Smooth muscle cell of the brain vasculature (primary cell): ENCODE measurements at places on chromosomes 3 and 15.

DNA sequence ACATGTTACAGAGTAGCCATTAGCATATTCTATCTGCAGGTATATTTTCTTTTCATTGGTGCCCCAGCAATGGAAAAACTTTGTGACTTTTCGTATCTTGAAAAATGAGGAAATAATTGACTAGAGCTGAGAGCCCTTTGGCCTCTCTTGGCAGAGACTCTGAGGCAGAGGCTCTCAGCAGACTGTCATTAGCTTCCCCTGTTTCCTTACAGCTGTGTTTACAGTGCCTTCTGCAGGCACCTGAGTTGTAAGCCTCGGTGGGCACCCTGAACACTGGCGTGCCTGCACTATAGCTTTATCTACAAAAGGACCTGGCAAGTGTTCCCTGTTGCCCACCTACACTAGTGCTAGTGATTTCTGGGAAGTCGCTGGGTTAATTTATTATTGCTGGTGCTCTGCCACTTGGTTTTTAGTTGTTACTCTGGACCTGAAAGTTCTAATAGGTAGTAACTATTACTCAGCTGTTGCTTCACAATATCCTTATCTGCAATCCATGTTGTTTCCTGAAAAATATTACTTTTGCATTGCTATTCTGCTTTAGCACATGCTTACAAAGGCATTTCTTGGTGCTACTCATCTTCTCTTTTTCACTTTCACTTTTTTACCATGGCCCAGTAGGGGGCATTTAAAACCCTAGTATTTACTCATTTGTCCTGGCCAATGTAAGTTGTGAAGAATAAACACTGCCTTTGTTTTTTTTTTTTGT lies 7.8 kb upstream of the GPR171 start:
- DNase-seq: no peak

DNA sequence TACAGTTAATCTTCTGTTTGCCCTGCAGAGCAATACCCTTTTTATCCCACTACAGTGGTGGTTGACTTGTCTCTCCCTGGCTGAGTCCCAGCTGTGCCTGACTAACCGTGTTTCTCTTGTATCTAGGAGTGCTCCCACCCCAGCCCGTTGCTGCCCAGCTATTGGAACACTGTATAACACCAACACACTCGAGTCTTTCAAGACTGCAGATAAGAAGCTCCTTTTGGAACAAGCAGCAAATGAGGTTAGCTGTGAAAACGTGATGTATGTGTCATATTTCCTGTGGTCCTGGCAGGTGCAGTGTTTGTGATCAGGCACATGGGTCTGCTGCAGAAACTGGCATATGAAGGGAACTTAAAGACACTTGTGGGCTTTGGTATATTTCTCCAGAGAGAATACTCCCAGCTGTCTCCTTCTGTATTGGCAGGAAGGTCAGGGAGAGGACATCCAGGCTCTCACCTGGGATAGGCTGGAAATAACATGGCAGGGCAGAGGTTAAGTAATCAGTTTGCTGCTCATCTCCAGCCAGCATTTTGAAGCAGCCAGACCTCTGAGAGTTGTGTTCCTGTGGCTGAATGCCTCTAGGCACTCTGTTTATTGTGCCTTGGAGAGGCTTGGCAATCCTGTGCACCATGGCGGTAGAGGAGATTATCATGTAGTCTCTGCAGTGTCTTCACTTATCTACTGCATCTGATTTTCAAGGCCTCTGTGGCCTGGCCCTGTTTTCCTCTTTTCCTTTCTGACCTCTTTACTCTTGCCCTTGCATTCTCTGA lies 34.8 kb downstream of the ATG7 start:
- no peak for DNase-seq

GRCh38 chr3:66492672-66493071 lies 8.2 kb downstream of the LRIG1 start:
- DNase-seq: no peak

GRCh38 chr3:160982491-160982890 lies 122.7 kb downstream of the B3GALNT1 start:
- no peak for DNase-seq

DNA sequence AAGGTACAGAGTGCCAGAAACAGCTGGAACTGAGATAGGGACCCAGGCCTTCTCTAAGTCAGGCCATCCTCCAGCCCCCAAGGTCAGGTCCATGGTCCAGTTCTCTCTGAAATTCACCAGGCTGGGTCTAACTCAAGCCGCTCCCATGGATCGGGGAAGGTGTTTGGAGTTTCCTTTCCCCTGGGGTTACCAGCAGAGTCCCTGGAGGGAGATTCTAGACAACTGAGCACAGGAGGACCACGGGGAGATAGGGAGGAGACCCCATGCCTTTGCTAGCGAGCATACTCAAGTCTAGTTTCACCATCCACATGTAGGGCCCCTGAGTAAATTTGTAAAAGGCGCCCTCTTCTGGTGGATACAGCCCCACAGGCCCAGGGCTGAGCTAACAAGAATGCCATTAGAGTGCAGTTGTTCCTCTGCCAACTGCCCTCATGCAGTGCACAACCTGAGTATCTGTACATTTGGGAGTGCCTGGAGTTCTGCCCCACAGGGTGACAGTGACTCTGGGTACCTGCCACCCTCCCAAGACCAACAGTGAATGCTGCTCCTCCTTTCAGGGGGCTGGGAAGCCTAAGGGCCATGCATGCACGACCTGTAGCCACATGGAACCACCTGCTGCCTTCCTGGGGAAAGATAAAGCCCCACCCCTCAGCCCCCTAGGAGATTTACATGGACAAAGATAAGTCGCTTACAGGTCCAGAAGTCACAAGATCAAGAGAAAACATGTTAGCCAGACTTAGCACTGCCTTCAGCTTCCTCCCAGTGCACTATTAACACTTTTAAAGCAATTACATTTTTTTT lies 89.0 kb downstream of the IQSEC1 start:
- DNase-seq: no peak

DNA sequence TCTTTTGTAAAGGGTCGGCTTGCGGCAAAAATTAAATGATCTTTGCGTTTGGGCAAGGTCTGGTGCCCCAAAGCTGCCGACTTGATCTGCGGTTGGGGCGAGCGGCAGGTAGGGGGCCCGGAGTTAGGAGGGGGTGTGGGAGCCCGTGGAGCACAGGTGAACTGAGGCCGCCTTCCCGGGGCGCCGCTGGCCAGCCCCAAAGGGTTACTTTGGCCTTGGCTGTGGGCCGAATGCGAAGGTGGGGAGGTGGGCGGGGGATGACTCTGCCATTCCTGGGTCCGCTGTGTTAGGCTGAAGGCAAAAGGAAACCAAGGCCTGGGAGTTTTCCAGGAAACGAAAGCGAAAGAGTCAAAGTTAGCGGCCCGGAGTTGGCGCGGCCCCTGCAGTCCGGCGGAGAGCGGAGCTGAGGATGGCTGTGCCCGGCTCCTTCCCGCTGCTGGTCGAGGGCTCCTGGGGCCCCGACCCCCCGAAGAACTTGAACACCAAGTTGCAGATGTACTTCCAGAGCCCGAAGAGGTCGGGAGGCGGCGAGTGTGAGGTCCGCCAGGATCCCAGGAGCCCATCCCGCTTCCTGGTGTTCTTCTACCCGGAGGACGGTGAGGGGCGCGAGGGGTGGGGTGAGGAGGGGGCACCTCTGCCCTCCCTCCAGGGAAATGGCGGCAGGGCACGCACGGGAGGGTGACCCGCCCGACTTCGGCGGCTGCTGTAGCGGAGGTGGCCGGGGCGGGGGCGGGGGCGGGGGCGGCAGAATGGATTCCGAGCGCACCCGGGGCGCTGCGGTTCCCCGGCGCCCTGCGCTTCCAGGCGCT lies at the start of gene PARP14:
TSS of gene PARP14 (plus strand) at position 365 of the 809 bp plus-strand sequence. CDS start at position 410, 45 bp downstream.
- DNase-seq: peak; percentile 44

DNA sequence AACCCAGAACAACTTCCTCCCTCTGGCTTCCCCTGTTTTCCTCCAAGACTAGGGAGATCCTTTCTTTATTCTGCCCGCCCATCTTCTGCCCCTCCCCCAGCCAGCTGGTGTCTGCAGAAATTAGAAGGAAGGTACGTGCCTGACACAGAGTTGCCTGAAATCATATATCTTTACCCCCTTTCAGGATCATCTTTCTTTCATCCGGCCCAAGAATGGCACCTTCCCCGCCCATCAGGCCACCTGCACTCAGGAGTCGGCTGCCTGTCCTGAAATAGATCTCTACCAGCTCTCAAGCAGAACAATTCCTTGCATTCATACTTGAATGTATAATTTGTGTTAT lies 133.7 kb downstream of the VGLL4 start:
- DNase-seq: no peak

DNA sequence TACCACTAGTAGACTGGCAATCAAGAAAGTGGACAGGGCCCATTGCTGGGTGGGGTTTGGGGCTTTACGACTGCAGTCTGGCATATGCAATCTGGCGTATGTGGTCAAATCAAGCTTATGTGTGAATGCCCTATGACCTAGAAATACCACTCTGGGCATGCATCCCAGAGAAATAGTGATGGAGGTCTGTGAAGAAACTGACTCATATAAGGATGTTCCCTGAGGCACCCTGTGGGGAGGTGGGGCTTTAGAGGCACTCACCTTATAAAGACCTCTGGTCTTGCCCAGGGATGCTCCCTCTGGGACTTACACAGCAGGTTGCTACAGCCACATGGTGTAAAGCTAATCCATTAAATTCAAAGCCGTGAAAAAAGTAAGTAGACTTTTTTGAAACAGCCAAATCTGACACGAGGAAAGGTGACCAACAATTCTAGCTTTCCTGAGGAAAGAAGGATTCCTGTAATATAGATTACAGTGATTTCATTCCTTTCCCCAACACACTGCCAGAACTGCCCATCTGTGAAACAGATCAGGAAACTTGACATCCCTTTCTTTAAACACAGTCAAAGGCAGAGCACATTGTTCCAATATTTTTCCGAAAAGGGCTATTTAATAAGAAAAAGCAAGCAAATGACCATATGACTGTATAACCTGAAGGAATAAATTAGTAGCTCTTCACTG lies 13.6 kb downstream of the RARRES1 start:
- DNase-seq: peak; percentile 75

DNA sequence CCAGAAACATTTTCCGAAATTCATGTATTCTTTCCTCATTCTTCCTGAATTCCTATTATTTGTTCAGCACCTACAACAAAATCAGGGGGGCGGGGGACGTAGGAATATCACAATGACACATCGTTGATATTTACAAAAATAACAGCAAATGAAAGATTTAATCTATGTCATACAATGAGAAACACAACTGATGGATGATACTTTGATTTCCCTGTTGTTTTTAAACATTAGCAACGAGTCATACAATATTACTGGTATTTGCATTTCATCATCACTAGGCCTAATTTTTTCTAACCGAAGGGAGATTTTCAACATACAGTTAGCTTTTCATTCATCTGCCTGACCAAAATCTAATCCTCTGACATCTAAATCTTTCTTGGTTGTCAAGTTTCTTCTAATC lies 45.3 kb upstream of the INO80 start:
- no peak for DNase-seq

DNA sequence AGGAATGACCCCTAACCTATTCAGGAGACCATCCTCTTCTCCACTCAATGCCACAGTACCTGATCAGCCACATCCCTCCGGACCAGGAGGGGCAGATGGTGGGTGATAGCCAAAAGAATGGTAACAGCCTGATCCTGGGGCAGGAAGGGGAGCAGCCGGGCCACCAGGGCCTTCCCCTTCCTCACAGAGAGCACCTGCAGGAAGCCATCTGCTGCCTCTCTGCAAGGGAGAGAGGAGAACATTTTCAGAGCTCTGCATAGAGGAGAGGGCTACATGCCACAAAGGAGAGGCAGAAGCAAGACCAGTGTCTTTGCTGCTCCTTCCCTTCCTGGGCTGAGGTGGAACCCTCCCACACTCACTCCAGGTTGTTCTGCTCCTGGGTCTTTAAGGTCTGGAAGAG lies 5.5 kb upstream of the SPG11 start:
- no peak for DNase-seq

DNA sequence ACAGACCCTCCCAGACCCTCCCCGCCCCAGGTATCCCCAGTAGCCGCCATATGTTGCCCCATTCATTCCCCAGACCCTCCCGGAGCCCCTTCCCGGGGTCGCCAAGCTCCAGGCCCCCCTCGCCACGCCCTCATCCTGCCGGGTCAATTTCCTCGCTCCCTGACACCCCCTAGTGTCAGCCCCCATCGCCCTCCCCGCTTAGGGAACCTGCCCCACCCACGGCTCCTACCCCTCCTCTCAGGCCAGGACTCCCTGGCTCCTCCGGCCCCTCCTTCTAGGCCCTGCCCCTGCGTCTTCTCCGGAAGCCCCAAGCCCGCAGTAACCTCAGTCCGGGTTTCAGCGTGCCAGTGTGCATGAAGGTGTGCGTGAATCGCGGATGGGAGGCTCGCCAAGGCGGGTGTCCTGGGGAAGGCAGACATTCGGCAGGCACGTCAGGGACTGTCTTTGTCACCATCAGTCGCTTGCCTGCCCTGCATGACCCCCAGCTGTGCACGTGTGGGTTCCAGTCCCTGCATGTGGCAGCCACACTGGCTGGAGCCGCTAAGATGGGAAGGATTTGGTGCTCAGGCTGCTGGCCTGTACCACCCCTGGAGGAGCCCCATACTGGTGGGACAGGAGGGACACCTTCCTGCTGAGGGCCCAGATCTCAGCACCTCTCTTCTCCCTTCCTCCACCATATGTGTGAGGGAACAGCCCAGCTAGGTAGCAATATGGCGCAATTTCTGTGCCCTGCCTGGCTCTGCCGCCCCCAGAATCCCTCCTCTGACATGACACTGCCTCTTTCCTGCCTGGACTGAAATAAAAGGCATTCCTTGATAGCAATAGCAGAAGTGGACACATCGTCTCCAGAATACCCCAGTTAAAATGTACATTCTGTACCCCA lies 693 bp downstream of the DISP2 start:
- DNase-seq: no peak
